HAP-1 (cell line): ENCODE measurements at places on chromosomes 11 and 22.

DNA sequence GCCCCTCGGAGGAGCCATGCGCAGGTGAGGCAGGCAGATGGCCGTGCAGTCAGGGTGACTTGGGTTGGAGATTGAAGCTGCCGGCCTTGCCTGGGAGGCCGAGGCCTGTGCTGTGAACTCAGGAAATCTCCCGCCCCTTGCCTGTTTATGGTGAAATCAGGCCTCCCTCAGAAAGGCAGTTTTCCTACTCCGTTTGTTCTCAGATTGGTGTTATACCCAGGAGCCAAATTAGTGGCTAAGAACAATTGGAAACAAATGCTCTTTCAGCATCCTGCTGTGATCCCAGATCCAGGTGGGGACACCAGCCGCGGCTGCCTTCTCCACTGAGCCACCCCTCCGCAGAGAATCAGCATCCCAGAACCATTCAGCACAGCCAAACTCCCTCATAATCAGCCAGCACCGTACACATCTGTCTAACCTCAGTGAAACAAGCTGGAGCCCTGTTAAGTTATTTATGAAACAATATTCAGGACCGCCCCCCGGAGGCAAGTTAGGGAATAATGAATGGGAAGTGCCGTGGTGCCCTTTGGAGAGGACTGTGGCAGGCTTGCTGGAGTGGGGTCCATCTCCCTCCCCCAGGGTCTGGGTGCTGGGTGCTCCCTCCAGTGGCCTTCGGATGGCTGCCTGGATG, 60.0 kb downstream of the PKNOX2 start:
- DNase-seq, result peak; percentile 47

DNA sequence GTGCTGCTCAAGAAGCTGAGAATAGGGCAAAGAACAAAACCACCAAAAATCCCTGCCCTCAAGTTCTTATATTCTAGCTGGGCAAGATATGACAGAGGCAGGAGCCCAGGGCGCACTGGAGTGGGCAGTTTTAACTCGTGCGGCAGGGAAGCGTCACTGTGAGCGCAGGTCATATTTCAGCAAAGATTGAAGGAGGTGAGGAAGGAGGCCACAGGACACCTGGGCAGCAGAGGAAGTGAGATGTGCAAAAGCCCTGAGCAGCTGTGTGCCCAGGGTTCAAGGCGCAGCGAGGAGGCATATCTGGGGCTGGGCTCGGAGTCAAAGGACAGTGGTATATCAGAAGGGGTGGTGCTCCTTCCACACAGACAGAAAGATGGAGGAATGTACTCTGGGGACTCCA, 13.5 kb downstream of the KCNC1 start:
- DNase-seq, result no peak

- no peak for DNase-seq
Measured at GRCh38 chr11:70421123-70421522, 22.8 kb downstream of the CTTN start.

GRCh38 chr11:57476757-57477506, 16.6 kb downstream of the RTN4RL2 start:
- no peak for DNase-seq

DNA sequence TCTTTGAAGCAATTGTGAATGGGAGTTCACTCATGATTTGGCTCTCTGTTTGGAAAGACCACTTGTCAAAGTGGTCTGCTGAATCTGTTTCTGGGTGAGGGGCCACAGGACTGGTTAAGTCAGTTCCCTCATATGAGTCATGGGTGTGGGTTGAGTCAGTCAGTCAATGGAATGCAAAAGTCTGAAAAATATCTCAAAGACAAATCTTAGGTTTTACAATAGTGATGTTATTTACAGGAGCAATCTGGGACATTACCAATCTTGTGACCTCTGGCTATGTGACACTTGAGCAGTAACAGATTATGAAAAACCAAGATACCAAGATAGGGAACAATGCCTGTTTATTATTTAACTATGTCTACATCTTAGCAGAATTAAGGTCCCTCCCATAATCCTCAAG, 311.6 kb downstream of the AASDHPPT start:
- DNase-seq, result no peak

- no peak for DNase-seq
Measured at GRCh38 chr22:19757140-19757984, 3.2 kb upstream of the TBX1 start.

DNA sequence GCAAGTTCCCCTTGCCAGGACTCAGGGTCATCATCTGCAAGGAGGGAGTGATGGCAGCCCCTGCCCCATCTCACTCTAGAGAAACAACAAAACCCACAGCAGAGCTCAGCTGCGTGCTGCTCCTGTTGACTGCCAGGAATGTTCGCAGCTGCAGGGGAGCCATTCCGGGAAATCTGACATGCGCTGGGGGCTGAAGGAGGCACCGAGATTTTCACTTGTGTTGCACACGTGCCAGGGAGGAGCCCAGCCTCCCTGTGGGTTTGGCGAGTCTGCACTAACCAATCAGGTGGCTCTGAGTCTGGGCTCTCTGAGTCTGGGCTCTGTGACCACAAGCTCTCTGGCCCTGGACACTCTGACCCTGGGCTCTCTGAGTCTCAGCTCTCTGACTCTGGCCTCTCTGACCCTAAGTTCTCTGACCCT, 10.5 kb downstream of the FGF3 start:
- DNase-seq, result no peak

DNA sequence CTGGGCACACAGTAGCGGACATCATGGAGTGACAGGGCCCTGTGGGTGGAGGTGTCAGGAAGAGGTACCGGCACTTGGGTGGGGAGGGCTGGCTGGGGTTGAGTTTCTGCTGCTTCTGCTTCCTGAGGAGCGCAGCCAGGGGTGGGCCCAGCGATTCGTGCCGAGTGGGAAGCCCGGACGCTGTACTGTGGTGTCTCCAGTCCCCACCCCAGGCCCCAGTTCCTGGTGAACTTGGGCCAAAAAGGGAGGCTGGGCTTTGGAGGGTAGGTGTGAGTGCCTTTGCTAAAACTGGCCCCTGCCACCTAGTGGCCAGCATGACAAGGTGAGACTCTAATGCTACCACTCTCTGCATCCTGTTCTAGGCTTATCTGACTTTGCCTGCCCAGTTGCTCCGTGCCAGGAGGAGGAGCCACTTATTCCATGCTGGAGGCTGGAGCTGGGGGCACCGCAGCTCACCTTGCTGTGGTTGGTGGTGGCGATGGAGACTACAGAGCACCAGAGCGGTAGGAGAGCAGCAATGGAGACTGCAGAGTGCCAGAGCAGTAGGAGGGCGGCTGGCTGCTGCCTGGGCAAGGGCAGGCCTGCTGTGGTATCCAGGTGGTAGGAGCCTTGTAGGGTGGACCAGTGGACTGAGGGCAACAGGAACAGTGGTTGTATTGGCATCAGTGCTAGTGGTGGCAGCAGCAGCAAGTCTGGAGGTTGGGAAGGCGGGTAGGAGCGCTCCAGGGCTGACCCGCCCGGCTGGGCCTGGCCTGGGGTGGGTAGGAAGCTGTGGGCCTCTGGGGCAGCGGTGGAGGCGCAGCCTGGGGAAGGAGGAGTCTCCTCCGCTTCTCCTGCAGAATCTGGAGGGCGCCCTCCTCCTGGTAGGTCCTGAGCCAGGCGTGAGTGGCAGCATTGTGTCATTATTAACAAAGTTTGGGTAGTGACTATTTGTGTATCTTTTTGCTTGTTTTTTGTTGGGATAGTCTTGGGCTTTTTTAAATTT, 2.2 kb upstream of the RFPL2 start:
- no peak for DNase-seq

DNA sequence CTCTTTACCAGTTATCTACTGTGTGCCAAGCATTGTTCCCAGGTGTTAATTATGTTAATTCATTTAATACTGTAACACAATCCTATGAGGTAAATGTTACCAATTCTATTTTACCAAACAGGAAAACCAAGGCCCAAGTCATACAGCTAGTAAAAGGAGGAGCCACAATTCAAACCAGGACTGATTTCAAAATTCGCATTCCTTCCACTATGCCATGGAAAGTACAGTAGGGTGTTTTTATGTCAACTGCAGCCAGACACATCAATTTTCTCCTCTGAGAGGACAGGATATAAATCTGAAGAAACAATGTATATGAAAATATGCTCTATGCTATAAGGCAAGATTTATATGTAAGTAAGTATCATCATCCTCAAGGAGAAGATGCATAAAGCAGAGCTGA, 104.3 kb downstream of the RPL27A start:
- no peak for DNase-seq

GRCh38 chr22:50074551-50075530, 10.4 kb downstream of the MLC1 start:
- DNase-seq, result no peak

GRCh38 chr11:121928597-121929580, 187.1 kb downstream of the BLID start:
- no peak for DNase-seq
